Neuronal stem cell (in vitro differentiated cells): ENCODE measurements at places on chromosomes 3 and 15.

GRCh38 chr3:22106213-22106896, 355.3 kb upstream of the ZNF385D start:
- H3K4me1 ChIP-seq: no peaks in the 10 kb centered on the region
- H3K27ac ChIP-seq: no peak overlapping the region
- no peak overlapping the region for H3K4me3 ChIP-seq

- no peaks in the 10 kb centered on the region for H3K4me1 ChIP-seq
- H3K4me3 ChIP-seq: no peak overlapping the region
- H3K36me3 ChIP-seq: no peaks in the 10 kb centered on the region
- DNase-seq: no peak
- no peak overlapping the region for H3K27ac ChIP-seq
Measured at GRCh38 chr3:59802045-59802444, 752.2 kb upstream of the CFAP20DC start.

DNA sequence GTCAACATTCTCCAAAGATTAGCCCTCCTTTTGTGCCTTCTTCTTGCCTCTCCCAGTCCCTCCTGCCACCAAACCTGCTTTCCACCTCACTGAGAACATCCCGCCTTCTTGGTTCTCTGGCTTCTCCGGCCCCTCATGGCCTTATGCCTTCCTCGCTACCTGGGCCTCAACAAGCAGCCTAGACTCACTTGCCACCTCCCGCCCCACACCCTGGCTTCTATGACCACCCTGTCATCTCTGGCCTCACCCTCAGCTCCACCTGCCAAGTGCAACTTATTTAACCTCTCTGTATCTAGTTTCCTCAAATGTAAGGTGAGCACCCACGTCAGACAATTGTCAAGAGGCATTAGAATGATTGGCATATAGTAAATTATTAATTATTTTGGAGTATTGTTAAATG, 68.8 kb upstream of the MEX3B start:
- no peaks in the 10 kb centered on the region for H3K27me3 ChIP-seq
- no peak overlapping the region for H3K27ac ChIP-seq
- no peak for DNase-seq
- H3K4me3 ChIP-seq: no peak overlapping the region
- no peaks in the 10 kb centered on the region for H3K4me1 ChIP-seq

DNA sequence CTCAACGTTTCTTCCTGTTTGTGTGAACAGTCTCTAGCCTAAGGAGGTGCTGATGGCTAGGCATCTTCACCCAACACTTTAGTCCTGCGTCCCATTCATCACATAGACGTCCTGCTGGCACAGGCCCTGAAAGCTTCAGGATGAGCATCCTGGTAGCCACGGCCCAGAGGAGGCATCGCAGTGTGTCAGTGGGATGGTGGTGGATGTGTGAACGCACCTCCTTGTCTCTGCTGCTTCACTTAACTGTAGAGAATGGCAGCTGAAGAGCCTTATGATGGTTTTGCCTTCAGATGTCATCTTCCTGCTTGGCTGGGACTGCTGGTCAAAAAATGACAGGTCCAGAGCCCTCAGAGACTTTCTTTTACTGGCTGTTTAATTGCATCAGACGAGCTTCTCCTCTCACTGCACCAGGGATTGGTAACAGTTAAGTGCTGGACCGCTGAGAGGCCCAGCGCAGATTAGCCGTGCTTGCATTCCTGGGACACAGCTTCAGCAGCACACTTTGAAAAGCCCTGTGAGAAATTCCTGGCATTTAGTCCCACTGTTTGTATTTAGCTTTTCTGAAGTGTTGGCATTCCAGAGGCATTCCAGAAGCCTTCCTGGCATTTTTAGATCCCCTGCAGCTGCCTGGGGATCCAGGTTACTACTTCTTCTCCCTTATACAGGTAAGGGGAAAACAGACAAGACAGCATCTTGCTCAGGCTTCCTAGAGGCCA, 132.4 kb upstream of the PLXNA1 start:
- DNase-seq: peak; percentile 80
- H3K36me3 ChIP-seq: no peaks in the 10 kb centered on the region
- peak overlapping the region; percentile 91 for H3K27ac ChIP-seq

GRCh38 chr3:67301556-67301955, 303.4 kb downstream of the KBTBD8 start:
- H3K27ac ChIP-seq: no peak overlapping the region
- H3K4me3 ChIP-seq: no peak overlapping the region
- no peaks in the 10 kb centered on the region for H3K36me3 ChIP-seq
- peaks cover 21% of the 10 kb centered on the region for H3K4me1 ChIP-seq
- H3K27me3 ChIP-seq: no peaks in the 10 kb centered on the region

- no peak for DNase-seq
- no peaks in the 10 kb centered on the region for H3K36me3 ChIP-seq
- peaks cover 2% of the 10 kb centered on the region for H3K4me1 ChIP-seq
- H3K27ac ChIP-seq: no peak overlapping the region
Measured at GRCh38 chr3:32127219-32127826, 20.9 kb downstream of the GPD1L start.

DNA sequence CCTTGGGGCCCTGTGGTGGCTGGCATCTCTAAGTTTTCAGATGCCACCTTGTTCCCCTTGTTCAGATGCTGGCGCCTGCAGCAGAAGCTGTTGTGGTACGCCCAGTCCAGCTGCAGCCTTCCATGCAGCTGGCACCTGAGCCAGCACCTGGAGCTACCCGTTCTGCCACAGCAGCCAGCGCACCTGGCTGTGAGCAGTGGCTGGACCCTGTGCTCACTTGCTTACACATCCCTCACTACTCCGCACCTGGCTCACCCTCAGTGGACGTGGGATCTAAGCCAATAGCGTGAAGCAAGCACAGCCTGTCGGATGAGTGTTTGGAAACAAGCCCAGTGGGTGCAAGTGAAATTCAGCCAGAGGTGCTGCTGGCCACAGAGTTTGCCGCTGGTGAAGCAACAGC, 607.5 kb upstream of the BCHE start:
- H3K4me3 ChIP-seq: no peak overlapping the region
- H3K36me3 ChIP-seq: no peaks in the 10 kb centered on the region
- no peaks in the 10 kb centered on the region for H3K27me3 ChIP-seq
- H3K27ac ChIP-seq: no peak overlapping the region
- DNase-seq: no peak

DNA sequence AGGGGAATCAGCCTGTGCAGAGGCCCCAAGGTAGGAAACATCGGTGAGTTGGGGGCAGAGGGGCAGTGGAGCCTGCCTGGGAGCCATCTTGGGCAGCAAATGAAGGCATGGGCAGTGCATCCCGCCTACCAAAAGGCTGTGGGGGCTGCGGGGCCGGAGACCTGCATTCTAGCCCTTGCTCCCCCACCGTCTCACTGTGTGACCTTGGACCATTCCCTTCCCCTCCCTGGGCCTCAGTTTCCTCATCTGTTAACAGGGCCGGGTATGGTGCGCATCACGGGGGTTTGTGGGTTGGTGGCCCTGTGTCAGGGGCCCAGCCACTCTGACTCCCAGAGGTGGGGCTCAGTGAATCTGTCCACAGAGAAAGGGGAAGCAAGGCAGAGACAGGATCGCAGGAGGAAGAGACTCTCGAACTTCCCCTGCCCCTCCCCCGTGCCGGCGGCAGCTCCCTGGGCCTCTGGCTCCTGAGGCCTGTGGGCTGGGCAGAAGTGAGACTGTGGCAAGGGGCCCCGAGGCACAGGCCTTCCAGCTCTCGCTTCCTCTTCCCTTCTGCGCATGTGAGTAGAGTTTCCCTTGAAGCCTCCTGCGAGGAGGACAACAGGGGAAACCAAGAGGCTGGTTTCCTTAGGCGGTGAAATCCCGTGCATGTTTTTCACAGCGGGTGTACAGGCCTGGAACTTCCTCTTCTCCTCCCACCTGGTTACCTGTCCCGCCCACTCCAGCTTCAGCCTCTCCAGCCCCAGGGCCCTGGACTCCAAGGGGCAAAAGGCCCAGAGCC, 42.9 kb downstream of the IDH2 start:
- no peaks in the 10 kb centered on the region for H3K27me3 ChIP-seq
- no peak for DNase-seq
- H3K27ac ChIP-seq: peak overlapping the region; percentile 32
- H3K4me1 ChIP-seq: peaks cover 37% of the 10 kb centered on the region

GRCh38 chr3:185103359-185104127, 49.3 kb downstream of the C3orf70 start:
- H3K36me3 ChIP-seq: no peaks in the 10 kb centered on the region
- H3K4me1 ChIP-seq: no peaks in the 10 kb centered on the region
- no peak overlapping the region for H3K27ac ChIP-seq
- H3K27me3 ChIP-seq: no peaks in the 10 kb centered on the region

- H3K36me3 ChIP-seq: no peaks in the 10 kb centered on the region
- peak overlapping the region; percentile 91 for H3K4me3 ChIP-seq
- H3K27me3 ChIP-seq: no peaks in the 10 kb centered on the region
- peaks cover 7% of the 10 kb centered on the region for H3K4me1 ChIP-seq
Measured at GRCh38 chr3:195269375-195270078, 1.4 kb downstream of the XXYLT1 start.

DNA sequence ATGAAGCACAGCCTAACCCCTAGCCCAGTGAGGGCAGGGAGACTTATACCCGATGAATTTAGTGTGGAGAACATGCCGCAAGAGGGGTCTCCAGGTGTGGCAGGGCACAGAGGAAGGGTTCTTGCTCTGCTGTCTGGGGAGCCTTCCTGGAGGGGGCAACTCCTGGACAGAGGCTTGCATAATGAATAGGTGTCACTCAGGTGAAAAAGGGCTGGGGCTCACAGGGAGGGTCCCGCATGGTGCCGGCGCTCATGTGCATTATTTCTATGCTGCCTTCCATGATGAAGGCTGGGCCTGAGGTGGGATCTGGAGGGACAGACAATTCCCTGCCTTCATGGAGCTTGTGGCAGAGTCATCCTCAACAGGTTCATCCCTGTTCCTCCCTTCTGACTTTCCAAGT, 51.5 kb downstream of the ITGA11 start:
- no peak overlapping the region for H3K27ac ChIP-seq
- no peaks in the 10 kb centered on the region for H3K4me1 ChIP-seq
- DNase-seq: no peak
- H3K4me3 ChIP-seq: no peak overlapping the region

- no peaks in the 10 kb centered on the region for H3K27me3 ChIP-seq
Measured at GRCh38 chr3:13039213-13039896, 33.9 kb downstream of the IQSEC1 start.

DNA sequence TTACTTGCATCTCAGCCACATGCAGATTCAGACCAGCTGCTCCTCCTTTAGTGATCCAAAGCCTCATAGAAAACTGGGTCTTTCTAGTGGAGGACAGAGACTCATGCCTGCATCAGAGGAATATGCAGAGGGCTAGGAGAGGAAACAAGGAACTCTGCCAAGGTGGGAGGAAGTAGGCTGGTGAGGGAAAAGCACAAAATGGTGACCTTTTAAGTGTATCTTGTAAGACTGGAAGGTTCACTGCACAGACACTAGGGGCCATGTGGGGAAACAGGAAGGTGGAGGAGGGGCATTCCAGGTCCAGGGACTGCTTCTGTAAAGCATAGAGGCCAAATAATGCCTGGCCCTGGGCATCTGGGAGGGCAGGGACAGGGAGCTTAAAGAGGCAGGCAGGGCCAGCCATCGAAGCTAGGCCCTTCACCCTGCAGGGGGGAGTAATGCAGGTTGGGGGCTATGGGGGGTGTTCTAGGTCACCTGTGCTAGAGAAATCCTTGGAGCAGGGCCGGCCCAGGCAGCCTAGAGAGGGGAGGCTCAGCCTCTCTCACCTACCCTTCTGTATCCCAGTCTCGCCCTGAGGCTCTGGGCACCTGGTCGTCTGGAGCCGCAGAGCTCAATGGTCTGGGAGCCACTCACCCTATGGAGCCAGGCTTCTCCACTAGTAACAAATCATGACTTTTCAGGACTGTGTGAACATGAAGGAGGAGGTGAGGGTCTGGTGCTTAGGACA, 117.7 kb downstream of the DNAJB8 start:
- H3K27ac ChIP-seq: no peak overlapping the region
- no peak overlapping the region for H3K4me3 ChIP-seq
- H3K36me3 ChIP-seq: no peaks in the 10 kb centered on the region
- peaks cover 4% of the 10 kb centered on the region for H3K4me1 ChIP-seq

DNA sequence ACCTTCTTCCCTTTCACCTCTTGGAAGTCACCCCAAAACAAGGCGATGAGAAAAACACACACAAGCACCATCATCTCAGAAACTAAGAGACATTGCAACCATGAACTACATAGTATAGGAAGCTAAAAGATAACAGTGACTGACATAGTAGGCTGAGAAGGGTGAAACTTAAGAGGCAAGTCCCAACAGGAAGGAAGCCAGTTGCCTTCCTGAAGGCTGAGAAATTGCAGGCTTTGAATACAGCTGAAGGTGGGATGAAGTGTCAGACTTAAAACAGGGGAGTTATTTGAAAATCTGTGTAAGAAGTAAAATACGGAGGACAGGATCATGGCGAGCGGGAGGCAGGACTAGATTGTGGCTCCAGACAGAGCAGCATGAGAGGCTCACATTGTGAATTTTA, 27.8 kb downstream of the SLC27A2 start:
- H3K27me3 ChIP-seq: no peaks in the 10 kb centered on the region
- H3K36me3 ChIP-seq: no peaks in the 10 kb centered on the region
- H3K27ac ChIP-seq: no peak overlapping the region
- peaks cover 6% of the 10 kb centered on the region for H3K4me1 ChIP-seq

DNA sequence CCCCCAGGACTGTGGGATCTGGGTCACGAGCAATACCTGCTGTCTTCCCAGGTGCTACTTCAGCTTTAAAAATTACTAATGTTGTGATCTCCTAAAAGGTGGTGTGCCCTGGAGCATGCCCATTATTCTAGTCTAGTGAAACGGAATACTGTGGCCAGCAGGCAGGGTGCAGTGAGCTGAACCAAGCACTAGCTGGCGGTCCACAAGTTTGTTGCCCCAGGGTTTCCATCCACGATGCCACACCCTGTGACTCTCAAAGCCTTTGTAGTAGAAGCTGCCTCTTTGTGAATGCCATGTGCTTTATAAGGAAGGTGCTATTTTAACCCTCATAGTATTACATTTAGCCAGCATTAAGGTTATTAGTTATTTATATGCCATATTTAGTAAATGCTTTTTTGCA, 49.1 kb downstream of the PXYLP1 start:
- H3K4me3 ChIP-seq: no peak overlapping the region
- DNase-seq: no peak
- peaks cover 74% of the 10 kb centered on the region for H3K36me3 ChIP-seq

DNA sequence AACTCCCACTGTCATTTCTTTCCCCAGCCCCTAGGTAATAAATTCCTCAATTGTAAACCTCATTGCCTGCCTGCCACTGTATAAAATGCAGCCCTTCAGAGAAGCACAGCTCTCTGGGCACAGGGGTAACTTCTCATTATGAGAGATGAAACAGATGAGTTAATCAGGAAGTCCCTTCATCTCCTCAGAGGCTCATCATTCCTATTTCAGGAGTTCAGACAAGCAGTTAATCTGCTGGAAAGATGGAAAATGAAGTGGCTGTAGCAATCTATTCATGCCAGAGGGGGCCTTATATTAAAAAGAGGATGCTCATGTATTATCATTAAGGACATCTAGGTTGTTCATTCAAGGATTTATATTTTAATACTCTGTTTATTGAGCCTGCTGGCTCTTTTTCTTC, 519.5 kb upstream of the LMCD1 start:
- H3K27me3 ChIP-seq: no peaks in the 10 kb centered on the region
- H3K4me3 ChIP-seq: no peak overlapping the region
- peaks cover 11% of the 10 kb centered on the region for H3K4me1 ChIP-seq
- no peaks in the 10 kb centered on the region for H3K36me3 ChIP-seq
- DNase-seq: no peak
- no peak overlapping the region for H3K27ac ChIP-seq
